ENCODE measurements at places on chromosomes 13 and 19. TPM values are rescaled to one million over a fixed set of nuclear protein-coding genes. Genes with fewer than 3 reads are reported as not detected.
A peak's percentile ranks its signal among the peaks of the same experiment; 100 is the strongest.

The POU2F2 gene
- 0.93 TPM for total RNA-seq

DNA sequence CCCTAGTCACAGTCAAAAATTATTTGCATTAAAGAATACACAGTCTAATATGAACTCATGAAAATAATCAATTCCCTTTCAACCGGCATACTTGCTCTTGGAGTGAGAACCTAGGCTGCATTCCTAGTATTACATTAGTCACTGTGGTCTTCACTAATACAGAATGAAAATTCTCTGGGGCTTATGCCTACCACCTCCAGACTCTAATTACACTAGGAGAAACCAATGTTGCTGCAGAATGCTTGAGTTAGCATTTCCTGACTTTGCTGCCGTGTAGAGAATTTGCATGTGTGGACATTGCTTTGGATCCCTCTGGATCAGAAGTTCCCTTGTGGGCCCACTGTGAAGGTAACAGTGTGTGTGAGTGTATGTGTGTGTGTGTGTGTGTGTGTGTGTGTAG, 87.8 kb downstream of the CCNA1 start:
- DNase-seq, result no peak
- no peak overlapping the region for H3K27ac ChIP-seq
- no peaks in the 10 kb centered on the region for H3K36me3 ChIP-seq
- H3K4me1 ChIP-seq, result no peaks in the 10 kb centered on the region
- peaks cover 3% of the 10 kb centered on the region for H3K27me3 ChIP-seq

GRCh38 chr19:16441661-16442162, 30.1 kb downstream of the EPS15L1 start:
- DNase-seq, result no peak
- no peaks in the 10 kb centered on the region for H3K27me3 ChIP-seq
- peaks cover 34% of the 10 kb centered on the region for H3K4me1 ChIP-seq
- peaks cover 16% of the 10 kb centered on the region for H3K36me3 ChIP-seq

The VASP gene
- 54.8 TPM for total RNA-seq

GRCh38 chr13:76016799-76017400, 380.8 kb downstream of the LMO7 start:
- H3K27ac ChIP-seq, result no peak overlapping the region
- no peak overlapping the region for H3K4me3 ChIP-seq
- H3K27me3 ChIP-seq, result no peaks in the 10 kb centered on the region
- DNase-seq, result no peak

The ZNF578 gene
- total RNA-seq, result 0.34 TPM

DNA sequence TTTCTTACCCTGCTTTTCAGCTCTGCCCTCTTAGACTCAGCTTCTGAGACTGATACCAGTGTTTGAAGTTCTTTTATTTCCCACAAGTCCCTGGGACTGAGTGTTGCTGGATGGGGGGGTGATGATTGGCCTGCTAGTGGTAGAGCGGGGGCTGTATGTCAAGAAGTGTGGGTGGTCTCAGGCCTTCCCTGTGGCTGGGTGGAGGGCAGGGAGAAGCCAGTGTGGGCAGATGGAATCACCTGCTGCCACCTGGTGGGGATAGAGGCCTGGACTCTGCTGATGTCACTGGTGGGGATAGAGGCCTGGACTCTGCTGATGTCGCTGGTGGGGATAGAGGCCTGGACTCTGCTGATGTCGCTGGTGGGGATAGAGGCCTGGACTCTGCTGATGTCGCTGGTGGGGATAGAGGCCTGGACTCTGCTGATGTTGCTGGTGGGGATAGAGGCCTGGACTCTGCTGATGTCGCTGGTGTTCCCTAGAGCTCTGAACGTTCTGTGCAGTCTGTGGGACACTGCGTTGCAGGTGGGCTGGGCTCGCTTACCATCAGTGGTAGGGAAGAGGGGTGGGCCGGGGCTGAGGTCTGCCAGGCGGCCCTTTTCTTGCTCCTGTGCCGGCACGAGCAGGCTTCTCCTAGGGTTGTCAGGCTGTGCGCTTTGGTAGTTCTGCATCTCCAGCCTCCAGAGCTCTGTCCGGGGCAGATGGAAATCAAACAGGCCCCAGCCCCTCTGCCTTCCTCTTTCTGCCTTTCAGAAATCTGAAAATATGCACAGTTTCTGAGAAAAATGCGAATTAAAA, 101.3 kb downstream of the ARHGEF7 start:
- H3K4me3 ChIP-seq, result no peak overlapping the region
- H3K27me3 ChIP-seq, result no peaks in the 10 kb centered on the region
- DNase-seq, result peak; percentile 62

DNA sequence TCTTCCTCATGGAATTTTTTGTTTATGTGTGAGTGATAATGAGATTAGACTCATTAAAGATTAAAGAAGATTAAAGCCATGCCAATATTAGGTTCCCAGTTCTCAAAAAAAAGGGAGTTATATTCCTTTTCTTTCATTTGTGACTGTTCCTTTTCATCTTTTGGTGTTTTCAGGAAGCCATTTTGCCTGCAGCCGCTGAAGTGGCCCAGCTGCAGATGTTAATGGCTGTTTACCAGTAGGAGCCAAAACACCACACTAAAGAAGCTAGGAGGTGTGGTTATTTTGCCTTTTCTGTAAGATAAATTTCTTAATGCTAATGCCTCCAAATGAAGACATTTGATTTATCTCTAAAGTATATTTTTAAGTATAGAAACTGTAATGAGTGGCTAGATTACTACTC, 36.3 kb downstream of the ITGBL1 start:
- H3K4me3 ChIP-seq, result no peak overlapping the region
- peak overlapping the region; percentile 44 for H3K27ac ChIP-seq
- H3K36me3 ChIP-seq, result no peaks in the 10 kb centered on the region
- DNase-seq, result no peak
- no peaks in the 10 kb centered on the region for H3K27me3 ChIP-seq

The TPTE2 gene
- 0.60 TPM for total RNA-seq

The CEBPA gene
- total RNA-seq, result 8.5 TPM

GRCh38 chr19:41921577-41922576, 6.4 kb downstream of the ERFL start:
- H3K36me3 ChIP-seq, result no peaks in the 10 kb centered on the region
- H3K27me3 ChIP-seq, result peaks cover 21% of the 10 kb centered on the region

The KIR2DL4 gene
- not detected for total RNA-seq

DNA sequence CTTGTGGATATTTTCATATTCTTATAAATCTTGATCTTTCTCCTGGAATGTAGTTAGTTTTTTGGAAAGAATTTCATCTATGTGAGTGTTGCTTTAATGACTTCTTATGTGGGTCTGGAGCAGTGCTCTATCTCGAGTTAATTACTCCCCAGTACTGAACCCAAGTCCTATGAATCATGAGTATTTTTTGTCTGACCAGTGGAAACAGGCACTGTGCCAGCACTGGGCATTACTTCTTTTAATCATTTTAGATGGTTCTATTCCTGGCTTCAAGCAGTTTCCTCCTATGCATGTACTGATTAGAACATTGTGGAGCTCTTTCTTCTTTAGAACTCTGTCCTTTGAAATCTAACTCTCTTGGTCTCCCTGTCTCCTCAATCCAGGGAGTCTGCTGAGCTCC, 466.3 kb downstream of the PCDH17 start:
- no peaks in the 10 kb centered on the region for H3K36me3 ChIP-seq
- DNase-seq, result no peak
- H3K4me3 ChIP-seq, result no peak overlapping the region
- H3K27ac ChIP-seq, result no peak overlapping the region
- no peaks in the 10 kb centered on the region for H3K27me3 ChIP-seq

DNA sequence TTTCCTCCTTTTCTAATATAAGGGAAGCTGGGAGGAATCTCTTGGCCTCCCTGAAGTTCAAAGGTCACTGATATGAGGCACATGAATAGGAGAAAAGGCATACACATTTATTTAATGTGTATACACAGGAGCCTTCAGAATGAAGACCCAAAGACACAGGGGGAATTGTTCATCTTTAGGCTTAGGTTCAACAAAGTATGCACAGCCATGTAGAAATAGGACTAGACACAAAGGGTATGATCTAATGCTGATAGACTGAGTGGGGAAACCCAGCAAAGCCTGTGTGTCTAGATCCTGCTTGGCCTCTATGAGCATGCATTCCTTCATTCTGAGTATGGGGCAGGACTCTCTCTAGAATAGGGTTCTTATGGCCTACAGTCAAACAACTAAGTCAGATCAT, 177.1 kb upstream of the RFC3 start:
- no peak for DNase-seq
- peaks cover 37% of the 10 kb centered on the region for H3K4me1 ChIP-seq
- H3K27ac ChIP-seq, result no peak overlapping the region
- H3K27me3 ChIP-seq, result no peaks in the 10 kb centered on the region

- peaks cover 18% of the 10 kb centered on the region for H3K36me3 ChIP-seq
- no peak overlapping the region for H3K27ac ChIP-seq
- H3K27me3 ChIP-seq, result no peaks in the 10 kb centered on the region
- no peak overlapping the region for H3K4me3 ChIP-seq
- no peaks in the 10 kb centered on the region for H3K4me1 ChIP-seq
These were observed 18.4 kb downstream of the UBXN6 start for GRCh38 chr19:4439243-4439642.

The HS6ST3 gene
- total RNA-seq, result 0.60 TPM

DNA sequence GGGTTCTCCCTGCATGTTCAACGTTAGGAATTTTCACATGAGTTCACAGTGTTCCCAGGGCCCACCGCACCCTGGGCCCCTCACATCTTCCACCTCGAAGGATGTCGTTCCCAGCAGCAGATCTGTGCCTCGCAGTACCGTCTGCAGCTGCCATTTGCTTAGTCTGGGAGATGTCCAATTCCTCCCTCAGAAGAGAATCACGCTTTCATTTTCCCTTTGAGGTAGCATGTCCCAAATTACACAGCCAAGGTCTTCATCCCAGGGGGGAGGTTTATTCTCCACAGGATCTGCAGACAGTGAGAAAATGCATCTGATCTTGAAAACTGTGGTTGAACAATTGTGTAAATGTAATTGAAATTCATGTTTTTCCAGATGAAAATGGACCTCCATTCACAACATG, 150.2 kb downstream of the DCT start:
- peak overlapping the region; percentile 55 for H3K27ac ChIP-seq
- DNase-seq, result no peak
- H3K27me3 ChIP-seq, result no peaks in the 10 kb centered on the region
- no peak overlapping the region for H3K4me3 ChIP-seq
- no peaks in the 10 kb centered on the region for H3K36me3 ChIP-seq
- H3K4me1 ChIP-seq, result peaks cover 73% of the 10 kb centered on the region

The KLF12 gene
- total RNA-seq, result 31.0 TPM

GRCh38 chr13:74206061-74206561, 71.9 kb upstream of the KLF12 start:
- no peaks in the 10 kb centered on the region for H3K27me3 ChIP-seq
- H3K4me3 ChIP-seq, result no peak overlapping the region
- no peak overlapping the region for H3K27ac ChIP-seq
- no peak for DNase-seq
- H3K36me3 ChIP-seq, result no peaks in the 10 kb centered on the region

DNA sequence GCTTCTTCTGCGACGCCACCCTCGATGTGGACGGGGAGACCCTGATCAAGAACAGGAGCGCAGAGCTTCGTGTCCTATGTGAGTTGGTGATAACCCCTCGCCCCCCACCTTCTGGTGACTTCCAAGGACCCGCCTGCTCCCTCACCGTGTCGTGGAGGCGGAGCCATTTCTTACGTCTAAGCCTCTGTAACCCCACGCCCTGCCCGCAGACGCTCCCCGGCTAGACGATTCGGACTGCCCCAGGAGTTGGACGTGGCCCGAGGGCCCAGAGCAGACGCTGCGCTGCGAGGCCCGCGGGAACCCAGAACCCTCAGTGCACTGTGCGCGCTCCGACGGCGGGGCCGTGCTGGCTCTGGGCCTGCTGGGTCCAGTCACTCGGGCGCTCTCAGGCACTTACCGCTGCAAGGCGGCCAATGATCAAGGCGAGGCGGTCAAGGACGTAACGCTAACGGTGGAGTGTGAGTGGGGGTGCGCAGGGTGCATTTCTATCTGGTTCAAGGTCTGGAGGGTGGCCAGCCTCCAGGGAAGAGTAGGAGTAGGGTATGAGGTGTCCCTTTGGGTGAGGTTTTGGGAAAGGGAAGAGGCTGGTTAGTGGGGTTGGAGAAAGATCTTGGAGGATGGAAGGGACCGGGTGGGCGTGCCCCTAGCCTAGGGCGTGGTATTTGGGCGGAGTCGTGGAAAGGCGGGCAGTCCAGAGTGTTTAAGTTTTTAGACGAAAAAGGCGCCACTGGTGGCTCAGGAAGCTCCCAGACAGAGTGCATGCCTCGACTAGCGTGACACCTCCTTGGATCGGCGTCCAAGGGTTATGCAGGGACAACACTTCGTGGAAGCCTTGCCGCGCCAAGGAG, 3.3 kb downstream of the ICAM5 start:
- no peak overlapping the region for H3K27ac ChIP-seq
- peaks cover 40% of the 10 kb centered on the region for H3K4me1 ChIP-seq
- peak overlapping the region; percentile 70 for H3K4me3 ChIP-seq
- no peak for DNase-seq
- peaks cover 95% of the 10 kb centered on the region for H3K27me3 ChIP-seq

The SMIM24 gene
- total RNA-seq, result not detected

DNA sequence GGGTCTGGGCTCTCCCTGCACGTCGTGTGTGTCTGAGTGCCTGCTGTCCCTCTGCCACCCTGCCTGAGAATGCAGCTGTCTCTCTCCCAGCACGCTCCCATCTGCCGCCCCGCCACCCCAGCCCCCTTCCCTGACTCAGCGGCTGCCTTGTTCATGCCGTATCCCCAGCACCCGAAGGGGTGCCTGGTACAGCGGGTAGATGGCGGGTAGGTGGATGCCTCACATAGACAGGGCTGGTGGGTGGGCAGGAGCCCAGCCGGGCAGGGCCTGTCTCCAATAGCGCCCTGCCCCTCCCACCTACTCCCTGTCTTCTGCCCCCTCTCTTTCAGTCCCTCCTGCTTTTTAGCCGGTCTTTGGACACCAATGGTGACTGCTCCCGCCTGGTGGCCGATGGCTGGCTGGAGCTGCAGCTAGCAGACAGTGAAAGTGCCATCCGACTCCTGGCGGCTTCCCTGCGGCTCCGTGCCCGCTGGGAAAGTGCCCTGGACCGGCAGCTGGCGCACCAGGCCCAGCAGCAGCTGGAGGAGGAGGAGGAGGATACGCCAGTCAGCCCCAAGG, 30.3 kb downstream of the DHX34 start:
- no peak overlapping the region for H3K4me3 ChIP-seq
- no peaks in the 10 kb centered on the region for H3K27me3 ChIP-seq
- no peak overlapping the region for H3K27ac ChIP-seq
- no peaks in the 10 kb centered on the region for H3K4me1 ChIP-seq
- H3K36me3 ChIP-seq, result peaks cover 23% of the 10 kb centered on the region
- no peak for DNase-seq

The DCLK1 gene
- total RNA-seq, result 23.1 TPM

DNA sequence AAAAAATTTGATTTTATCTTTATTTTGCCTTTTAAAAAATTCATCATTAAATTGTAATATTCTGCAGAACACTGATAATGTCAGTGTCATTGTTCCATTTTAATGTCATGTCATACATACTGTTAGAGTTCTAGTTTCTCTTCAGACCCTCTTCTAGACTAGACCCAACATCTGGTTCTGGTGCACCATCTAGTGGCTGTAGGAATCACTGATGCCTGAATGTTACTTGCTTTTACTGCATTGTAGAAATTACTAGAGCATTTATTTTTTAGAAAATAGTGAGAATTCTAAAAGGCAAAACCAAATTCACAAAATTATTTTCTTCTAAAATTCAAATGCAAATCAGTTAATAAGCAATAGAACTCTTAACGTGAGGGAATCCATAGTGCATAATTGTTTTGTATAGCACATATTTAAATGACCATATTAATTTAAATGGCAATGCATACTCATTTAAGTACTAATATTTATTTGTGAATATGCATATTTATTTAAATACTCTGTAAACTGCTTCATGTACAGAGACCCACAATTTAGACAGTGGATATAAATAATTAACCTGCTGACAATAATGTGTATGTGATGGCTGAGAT, 425.7 kb downstream of the KLF12 start:
- peaks cover 36% of the 10 kb centered on the region for H3K36me3 ChIP-seq
- no peak for DNase-seq
- peaks cover 20% of the 10 kb centered on the region for H3K4me1 ChIP-seq
- H3K27me3 ChIP-seq, result no peaks in the 10 kb centered on the region
- H3K27ac ChIP-seq, result no peak overlapping the region
